Stimulated activated CD8-positive, alpha-beta memory T cell treated with anti-CD3 and anti-CD28 coated beads, Interleukin-4, amount 100 ng/mL, for 1 hour (primary cell): ENCODE measurements at places on chromosomes 4 and X.

DNA sequence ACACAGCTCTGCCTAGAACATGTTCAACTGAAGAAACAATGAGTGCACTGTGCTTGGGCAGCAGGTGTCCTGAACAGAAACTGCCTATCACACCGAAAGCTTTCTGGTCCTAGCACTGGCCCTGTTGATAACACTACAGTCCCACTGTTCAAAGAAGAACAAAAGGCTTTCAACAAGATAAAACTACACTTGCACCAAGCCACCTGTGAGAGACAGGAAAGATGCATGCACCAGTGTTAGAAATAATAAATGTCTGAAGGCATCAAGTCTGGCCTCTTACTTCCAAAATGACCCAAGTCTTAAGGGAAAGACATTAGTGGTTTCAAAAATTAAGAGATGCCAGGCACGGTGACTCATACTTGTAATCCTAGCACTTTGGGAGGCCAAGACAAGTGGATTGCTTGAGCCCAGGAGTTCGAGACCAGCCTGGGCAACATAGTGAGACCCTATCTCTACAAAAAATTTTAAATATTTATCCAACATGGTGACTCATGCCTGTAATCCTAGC is 68.7 kb downstream of the APBB2 start:
- no peak for DNase-seq

DNA sequence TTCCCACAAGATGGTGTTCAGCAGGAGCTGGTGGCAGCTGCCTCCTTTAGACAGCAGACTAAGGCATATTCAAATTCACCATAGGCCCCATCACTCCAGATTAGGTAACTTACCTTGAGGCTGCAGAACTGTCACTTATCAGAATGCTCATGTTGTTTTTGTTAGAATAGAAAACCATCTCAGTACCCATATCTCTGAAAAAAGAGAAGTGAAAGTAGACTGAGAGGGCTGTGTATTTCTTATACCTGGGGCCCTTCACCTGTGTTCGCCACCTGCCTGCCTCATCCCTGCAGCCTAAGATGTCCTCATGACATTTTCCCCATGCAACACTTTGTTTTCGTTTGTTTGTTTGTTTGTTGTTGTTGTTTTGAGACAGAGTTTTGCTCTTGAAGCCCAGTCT is 32.9 kb upstream of the SPRY1 start:
- DNase-seq = no peak

- no peak for DNase-seq
These were observed 537 bp upstream of the PRKX start for GRCh38 chrX:3713937-3714434.

GRCh38 chr4:40182001-40182400 is 14.8 kb upstream of the RHOH start:
- DNase-seq = no peak
